Activated T-cell treated with anti-CD3 and anti-CD28 coated beads, Interleukin-2, amount 50 U/mL, for 4 hours (primary cell): ENCODE measurements at places on chromosomes 6 and 20.

DNA sequence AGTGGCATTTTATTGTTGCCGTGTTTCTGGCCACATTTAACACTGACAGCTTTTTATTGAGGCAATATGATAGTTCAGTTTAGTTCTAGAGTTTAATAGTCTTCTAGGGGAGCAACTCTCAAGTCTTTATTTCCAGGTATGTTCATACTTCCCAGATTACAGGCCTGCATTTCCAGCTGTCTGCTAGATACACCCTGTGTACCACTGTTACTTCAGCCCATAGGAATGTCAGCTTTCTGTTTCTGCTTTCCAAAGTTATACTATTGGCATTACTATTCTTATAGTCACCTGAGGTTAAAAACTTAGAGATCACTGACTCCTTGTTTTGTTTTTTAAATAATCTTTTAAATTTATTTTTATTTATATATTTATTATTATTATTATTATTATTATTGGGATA lies 7.6 kb downstream of the ZNF451 start:
- DNase-seq: no peak

DNA sequence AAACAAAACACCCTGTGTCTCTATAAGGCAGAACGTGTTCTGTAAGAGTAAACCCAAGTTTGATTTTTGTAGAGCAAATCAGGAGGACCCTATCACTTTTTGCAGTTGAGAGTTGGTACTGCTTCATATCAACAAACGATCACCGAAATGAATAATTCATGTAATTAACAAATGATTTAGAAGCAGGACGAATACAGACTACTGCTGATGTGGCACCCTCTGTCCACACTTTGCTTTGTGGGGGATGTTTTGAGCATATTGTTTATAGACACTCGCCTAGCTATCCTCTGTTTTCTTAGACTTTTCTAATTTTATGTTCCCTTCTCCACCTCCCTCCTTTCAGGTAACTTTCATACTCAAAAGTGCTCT lies 1.5 kb downstream of the CD2AP start:
- no peak for DNase-seq

DNA sequence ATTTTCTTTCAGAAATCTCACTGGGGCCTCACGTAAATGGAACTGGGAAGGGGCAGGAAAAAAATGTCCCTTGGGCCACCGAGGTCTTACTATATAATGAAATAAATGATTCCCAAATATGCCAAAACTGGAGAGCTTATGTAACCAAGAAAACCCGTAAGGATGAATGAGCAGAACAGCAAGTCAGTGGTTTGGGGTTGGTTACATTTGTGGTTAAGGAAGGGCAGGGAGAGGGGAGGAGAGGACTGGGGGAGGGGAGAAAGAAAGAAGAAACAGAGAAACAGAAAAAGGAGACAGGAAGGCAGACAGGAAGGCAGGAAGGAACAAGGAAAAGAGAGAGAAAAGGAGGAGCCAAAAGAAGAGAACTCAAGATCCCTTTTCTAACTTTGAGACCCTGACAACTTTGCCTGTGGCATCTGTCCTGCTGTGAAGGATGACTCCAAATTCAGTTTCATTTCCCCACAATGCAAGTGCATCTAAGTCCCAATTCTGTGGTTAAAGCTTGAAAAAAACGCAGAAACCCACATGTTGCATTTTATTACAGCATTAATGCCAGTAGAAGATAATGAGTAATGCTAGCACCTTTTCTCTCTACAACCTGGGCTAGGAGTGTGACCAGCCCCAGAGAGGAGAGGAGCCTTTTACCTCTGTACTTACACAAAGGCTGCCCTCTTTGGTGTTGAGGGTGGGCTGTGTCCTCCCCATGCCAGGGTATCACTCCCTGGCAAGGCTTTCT lies 10.8 kb upstream of the ARMC2 start:
- no peak for DNase-seq

DNA sequence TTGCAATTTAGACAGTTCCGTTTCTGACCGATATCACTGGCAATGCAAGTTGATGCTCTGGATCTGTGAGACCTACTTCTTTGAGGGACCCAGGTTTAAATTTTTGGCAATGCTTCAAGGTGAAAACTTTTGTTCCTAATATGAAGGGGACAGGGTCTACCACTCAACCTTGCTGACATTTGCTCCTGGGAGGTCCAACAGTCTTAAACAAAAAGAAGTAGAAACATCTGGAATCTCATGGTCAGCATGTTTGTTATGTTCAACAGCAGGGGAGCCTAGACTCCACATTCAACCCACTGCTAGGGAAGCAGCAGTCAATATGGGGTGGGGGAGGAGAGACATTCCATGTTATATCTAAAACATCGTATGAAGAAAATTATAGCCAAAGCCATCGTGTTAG lies 196.4 kb downstream of the SIM1 start:
- DNase-seq: no peak

GRCh38 chr6:20907486-20908071 lies 373.3 kb downstream of the CDKAL1 start:
- no peak for DNase-seq

DNA sequence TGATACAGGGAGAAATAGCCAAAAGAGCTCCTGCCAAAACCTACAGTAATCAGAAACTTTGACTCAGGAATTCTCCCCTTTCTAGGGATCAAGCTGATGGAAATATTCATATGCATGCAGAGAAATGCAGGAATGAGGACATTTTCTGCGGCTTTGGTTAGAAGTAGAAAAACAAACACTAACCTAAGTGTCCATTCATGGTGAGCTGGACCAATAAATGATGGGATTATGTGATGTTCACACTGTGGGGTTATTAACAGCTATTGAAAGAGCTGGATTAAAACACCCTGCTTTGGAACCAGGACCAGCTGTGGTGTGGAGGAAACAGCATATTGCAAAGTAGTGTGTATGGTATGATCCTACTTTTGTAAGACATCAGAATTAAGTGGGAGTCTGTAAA lies 143.1 kb downstream of the SYCP2 start:
- DNase-seq: no peak

DNA sequence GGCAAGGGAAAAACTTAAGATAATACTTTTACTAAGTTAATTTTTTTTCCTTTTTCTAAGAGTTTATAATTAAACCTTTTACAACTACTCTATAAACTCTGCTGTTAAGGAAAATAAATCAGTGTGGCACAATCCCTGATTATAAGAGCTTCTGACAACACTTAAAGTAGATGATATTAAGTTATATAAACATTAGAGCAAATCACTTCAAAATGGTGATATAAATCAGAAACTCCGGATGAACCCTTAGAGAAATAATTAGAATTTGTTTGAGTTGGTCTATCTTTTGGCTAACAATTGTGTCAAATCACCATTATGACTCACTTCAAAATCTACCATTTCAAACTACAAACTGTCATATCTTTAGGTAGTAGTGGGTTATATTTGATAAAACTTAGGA lies 104.9 kb downstream of the ARHGAP18 start:
- DNase-seq: no peak

DNA sequence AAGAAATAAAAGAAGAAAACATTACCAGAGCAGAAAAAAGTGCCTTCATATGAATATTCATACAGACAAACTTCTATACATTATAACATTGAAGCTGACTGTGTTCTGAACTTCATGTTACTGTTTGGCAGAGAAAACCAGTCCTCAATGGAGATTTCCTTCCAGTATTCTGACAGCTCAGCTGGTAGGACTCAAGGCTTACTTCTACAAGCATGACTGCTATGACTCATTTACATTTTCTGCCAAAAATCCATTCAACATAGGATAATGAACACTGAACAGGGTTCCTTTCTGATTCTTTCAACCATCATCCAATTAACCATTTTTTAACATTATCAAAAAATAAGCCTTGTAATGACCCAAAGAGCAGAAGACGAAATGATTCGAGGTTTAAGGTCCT lies 25.4 kb downstream of the COL9A1 start:
- no peak for DNase-seq

- no peak for DNase-seq
Observed at GRCh38 chr6:137497721-137498463, 3.7 kb upstream of the OLIG3 start.

DNA sequence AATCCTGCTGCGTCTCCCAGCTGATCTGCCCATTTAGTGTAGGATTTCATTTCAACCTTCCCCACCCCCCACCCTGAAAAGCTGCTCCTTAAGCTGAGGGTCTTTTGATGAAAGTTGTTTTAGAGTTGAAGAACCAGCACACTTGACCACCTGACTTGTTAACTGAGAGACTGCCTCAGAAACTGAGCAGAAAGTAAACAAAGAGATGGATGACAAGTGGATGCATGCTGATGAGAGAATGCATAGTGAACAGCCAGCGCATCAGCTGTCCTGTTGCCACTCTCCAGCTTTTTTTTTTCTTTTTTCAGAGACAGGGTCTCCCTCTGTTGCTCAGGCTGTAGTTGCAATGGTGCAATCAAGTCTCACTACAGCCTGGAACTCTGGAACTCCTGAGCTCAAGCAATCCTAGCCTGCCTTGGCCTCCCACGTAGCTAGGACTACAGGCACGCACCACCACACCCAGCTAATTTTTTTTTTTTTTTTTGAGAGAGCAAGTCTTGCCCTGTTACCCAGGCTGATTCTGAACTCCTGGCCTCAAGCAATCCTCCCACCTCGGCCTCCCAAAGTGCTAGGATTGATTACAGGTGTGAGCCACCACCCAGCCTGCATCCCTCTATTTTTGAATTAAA lies 9.5 kb downstream of the RPL10A start:
- DNase-seq: no peak

GRCh38 chr6:170445487-170445886 lies 107.6 kb downstream of the PSMB1 start:
- no peak for DNase-seq

DNA sequence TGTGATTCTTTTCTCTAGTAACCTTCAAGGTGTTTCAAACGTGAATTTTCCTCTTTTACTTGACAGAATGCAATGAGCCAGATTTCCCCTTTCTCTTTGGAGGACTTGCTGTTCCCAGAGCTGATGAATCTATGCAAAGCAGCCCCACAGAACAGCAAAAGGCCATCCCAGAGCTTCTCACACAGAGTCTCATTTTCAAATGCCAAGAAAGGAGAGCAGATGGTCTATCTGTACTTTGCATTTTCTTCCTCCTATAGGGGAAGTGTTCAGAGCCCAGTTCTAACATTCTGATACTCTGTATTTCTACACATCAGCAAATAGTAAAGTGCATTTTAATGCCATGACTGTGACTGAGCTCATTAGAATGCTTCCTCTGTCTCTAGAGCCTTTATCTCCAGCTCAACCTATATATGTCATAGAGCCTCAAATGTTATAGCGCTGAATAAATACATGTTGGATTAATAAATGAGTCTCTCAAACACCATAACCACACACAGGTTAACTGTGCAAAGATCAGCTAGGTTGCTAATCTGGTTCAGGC lies 81.8 kb upstream of the EYA4 start:
- DNase-seq: no peak

DNA sequence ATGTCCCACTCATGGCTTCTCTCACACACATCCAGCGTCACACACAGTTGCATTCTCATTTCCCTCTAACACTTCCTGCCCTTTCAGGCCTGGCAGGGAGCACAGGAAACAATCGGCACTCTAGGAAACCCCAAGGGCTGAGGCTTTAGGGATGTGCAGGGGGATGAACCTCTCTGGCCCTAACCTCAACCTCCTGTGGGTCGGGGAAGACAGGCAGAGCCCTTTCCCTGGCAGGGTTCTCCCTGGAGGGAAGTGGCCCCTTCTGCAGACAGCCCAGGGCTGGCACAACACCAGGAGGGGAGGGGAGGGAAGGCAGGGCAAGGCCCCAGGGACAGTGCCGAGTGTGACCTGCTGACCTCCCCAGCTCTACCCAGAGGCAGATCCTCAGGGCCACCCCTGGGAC lies 2.7 kb downstream of the TEAD3 start:
- DNase-seq: no peak

GRCh38 chr6:133242637-133243585 lies 1.8 kb downstream of the EYA4 start:
- no peak for DNase-seq

DNA sequence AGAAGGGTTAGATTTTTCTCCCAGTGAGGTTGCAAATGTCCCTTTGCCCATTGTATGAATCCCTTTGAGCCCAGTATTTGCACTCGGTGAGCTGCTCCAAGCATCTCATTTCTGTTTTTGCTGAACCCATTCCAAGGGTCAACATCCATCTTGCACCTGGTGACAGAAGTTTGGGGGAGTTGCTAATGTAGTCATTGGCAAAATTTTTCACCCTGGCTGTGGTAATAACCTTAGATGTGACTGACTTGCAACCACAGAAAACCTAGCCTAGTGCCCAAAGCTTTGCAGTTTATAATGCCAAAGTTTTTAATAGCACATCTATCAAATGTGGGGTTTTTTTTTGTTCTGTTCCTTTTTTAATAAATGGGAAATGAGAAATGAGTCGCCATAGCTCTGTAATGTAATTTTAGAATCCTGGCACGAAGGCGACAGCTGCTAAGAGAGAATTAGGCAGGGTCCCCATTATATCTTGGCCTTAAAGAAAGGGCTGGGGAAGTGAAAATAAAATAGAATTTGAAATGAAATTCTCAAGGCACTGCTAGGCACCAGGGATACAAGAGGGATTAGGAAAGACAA lies 682.8 kb downstream of the KIF16B start:
- DNase-seq: no peak

- no peak for DNase-seq
Observed at GRCh38 chr6:73932866-73933265, 236.9 kb downstream of the CD109 start.

DNA sequence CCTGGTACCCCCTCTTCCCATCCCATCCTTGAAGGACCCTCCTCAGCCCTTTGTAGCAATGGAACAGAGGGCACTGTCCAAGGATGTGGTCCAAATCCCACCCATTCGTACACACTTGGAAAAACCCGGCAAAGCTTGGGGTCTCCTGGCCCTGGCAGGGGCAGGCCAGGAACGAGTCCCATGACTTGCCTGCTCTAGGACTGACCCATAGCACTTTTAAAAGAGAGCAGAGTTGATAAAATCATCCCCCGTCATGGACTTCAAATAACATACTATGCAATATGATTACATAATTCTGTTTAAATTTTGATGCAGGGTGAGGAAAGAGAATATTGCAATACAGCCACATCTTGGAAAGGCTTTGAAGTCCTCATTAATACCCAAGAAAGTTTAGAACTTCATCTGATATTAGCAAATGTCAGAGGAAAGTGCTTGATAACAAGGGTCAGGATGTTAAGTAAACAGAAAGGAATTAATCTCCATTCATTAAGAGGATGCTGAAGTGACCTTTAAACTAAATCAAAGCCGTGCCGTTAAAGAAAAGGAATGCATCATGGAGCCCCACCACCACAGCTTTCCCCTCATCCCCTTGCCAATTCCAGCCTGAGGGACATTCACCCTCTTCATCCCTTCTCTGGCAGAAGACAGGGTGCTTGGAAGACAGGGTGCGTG lies 60.7 kb upstream of the NXT1 start:
- DNase-seq: no peak

GRCh38 chr20:21936720-21937380 lies 231.4 kb downstream of the PAX1 start:
- DNase-seq: no peak

- DNase-seq: no peak
Observed at GRCh38 chr6:1605004-1605892, 4.5 kb upstream of the FOXC1 start.

DNA sequence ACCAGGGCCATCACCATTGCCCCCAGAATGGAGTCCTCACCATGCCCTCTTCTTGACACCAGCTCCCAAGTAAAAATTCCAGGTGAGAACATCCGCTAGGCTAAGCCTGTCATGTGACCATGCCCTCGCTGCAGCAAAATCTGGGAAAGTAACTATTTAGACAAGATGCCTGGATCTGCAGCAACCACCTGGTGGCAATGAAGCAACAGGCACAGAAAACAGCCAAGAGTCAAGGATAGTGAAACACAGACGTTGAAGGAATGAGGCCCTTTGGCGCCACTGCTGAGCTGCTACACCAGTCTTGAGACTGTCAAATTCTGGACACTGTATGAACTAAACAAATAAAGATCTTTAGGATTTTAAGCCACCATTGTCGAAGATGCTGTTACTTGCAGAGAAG lies 30.1 kb upstream of the TGM6 start:
- DNase-seq: no peak
